Naive thymus-derived CD8-positive, alpha-beta T cell (primary cell): ENCODE measurements at places on chromosomes 12 and 14. TPM values are rescaled to one million over a fixed set of nuclear protein-coding genes. Genes with fewer than 3 reads are reported as not detected.

DBX2 gene
- polyA plus RNA-seq = not detected

PRB2 gene
- polyA plus RNA-seq = not detected

RGS6 gene
- polyA plus RNA-seq = not detected

TM7SF3 gene
- 62.8 TPM for polyA plus RNA-seq

C12orf60 gene
- 0.98 TPM for polyA plus RNA-seq

CYP46A1 gene
- not detected for polyA plus RNA-seq

NAA25 gene
- polyA plus RNA-seq = 8.9 TPM

MIP gene
- not detected for polyA plus RNA-seq

LRTM2 gene
- not detected for polyA plus RNA-seq
